Sciatic nerve (tissue), 2 donors: ENCODE measurements at places on chromosomes 7 and 10.

GRCh38 chr10:44809647-44810046, 101.5 kb upstream of the TMEM72 start:
- no peak for DNase-seq

GRCh38 chr7:50594734-50595485, 29.7 kb upstream of the DDC start:
- DNase-seq: no peak

DNA sequence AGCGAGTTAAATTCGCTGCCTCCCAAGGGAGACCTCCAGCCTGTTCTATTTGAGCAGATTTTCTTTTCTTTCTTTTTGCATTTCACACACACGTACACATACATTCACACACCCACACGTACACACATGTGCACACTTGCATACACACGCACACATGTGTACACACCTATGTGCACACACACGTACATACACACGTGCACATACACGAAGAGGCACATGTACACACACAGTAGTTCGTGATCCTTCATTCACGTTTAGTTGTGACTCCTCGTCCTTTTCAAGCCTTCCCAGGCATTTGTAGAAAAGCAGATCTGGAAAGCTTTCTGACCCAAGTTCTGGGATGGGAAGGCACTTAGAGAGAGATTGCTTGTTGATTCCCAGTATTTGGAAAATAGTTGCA, 290.8 kb upstream of the COBL start:
- DNase-seq: no peak

- no peak for DNase-seq
Observed at GRCh38 chr7:104805449-104806317, 208.3 kb upstream of the KMT2E start.

- DNase-seq: no peak
Observed at GRCh38 chr10:112524641-112525040, 77.6 kb downstream of the VTI1A start.

- no peak for DNase-seq
Observed at GRCh38 chr10:102596506-102596971, 47.7 kb upstream of the TRIM8 start.

DNA sequence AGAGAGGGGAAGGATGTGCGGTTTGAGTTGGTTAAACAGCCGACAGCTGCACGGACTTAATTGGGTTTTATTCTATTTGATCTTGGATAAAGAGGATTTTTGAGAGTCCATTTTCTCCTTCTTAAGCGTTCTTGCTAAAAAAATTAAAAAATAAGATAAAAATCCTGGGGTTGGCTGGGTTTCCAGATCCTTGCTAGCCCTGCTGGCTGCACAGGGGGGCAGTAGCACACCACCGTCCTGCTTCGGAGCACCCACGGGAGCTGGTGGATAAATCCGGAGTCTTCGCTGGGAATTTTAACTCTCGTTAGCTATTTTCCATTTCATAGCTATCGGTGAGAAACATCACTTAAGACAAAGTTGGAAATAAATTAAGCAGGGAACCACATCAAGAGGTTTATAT, 792.0 kb downstream of the TYW1 start:
- no peak for DNase-seq

DNA sequence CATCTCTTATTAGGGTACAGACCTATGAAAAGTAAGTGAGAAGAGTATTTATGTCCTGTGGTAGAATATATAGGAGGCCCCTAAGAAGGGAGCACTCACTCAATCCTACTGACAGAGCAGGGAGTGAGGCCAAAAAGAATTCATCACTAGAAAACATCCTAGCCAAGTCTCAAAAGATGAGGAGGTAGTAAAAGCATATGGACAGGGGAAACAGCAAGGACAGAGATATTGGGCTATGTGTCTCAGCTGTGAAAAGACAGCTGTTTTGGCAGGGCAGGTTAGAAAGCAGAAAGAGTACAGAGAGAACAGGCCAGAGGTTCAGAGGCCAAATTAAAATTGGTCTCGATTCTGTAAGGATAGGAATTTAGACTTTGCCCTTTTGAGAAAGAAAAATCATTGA, 548.3 kb upstream of the ANKRD30A start:
- no peak for DNase-seq
